ENCODE measurements at places on chromosomes 6 and 20. TPM values are rescaled to one million over a fixed set of nuclear protein-coding genes. Genes with fewer than 3 reads are reported as not detected.

TRIM40 gene
- total RNA-seq = not detected

RIPPLY2 gene
- not detected for total RNA-seq

SLC22A3 gene
- 3.4 TPM for total RNA-seq

JARID2 gene
- 13.9 TPM for total RNA-seq

TBX18 gene
- total RNA-seq = 20.6 TPM

SCGN gene
- not detected for total RNA-seq

SPATA25 gene
- 3.4 TPM for total RNA-seq

RIN2 gene
- 104 TPM for total RNA-seq

TMEM170B gene
- 15.2 TPM for total RNA-seq

GRCh38 chr20:18428490-18429173 is 38.2 kb downstream of the DZANK1 start:
- no peaks in the 10 kb centered on the region for H3K36me3 ChIP-seq
- H3K27me3 ChIP-seq = no peaks in the 10 kb centered on the region
- H3K27ac ChIP-seq = peak overlapping the region; percentile 0
- no peak for DNase-seq
- H3K4me1 ChIP-seq = no peaks in the 10 kb centered on the region

DNA sequence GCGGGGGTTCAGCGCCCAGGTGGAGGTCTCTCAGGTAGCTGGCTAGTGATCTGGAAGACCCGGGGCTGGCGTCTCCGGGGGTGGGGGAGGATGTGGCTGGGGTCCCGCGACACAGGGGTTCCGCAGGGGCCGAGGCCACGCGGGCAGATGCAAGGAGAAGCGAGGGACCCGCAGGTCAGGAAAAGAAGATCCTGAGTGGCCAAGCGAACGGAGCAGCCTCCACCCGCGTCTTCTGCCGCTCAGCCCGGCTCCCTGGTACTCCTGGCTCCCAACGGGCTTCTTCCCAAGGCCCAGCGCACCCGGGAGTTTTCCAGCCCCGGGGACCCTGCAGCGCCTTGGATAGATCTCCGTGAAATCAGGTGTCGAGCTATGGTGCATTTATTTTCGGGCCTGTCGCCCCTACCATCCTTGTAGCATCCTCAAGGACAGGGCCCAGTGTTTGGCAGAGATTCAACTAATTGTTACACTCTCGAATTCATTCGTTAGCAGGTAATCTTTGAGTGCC is 682 bp upstream of the CHD6 start:
- no peaks in the 10 kb centered on the region for H3K36me3 ChIP-seq
- no peak for DNase-seq

- no peak for DNase-seq
- H3K27me3 ChIP-seq = no peaks in the 10 kb centered on the region
- H3K4me1 ChIP-seq = no peaks in the 10 kb centered on the region
- no peak overlapping the region for H3K27ac ChIP-seq
- no peak overlapping the region for H3K4me3 ChIP-seq
Observed at GRCh38 chr6:11614534-11615213, 77.1 kb downstream of the TMEM170B start.

DNA sequence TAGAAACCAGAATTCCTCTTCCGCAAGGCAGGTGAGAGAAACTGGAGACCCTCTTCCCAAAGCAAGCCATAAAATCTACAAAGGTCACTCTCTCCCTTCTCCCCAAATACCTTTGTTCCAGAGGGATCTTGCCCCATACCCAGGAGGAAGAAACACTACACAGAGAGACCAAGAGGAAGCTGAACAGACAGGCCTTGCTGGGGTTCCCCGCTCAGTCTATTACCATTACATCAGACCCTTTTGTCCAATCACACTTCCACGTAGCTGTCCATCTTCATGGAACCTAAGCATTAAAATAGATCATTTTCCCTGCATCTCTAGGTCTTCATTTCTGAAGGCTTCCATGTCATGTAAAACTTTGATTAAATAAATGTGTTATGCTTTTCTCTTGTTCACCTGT is 32.1 kb downstream of the METTL24 start:
- no peak for DNase-seq
- no peaks in the 10 kb centered on the region for H3K27me3 ChIP-seq
- no peaks in the 10 kb centered on the region for H3K36me3 ChIP-seq
- H3K4me3 ChIP-seq = no peak overlapping the region
- peak overlapping the region; percentile 15 for H3K27ac ChIP-seq

DNA sequence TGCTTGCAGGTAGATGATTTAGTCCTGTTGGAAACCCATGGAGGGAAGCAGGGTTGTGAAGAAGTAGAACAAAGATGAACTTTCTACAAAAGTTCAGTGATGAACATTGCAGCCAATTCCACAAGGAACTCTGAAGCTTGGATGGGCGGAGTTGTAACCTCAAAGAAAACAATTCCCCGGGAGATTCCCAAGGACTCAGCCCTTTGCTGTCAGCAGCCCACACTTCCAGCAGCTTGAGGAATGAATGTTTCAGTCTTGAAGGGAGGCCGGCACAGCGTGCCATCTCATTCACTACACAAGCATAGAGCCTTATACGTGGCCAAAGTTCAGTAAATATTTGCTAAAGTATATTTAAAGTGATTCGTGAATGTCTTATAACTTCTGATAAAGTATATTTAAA is 269.4 kb downstream of the NKAIN2 start:
- no peak overlapping the region for H3K4me3 ChIP-seq
- no peaks in the 10 kb centered on the region for H3K27me3 ChIP-seq
- no peaks in the 10 kb centered on the region for H3K36me3 ChIP-seq
- H3K4me1 ChIP-seq = no peaks in the 10 kb centered on the region

- DNase-seq = no peak
- no peaks in the 10 kb centered on the region for H3K4me1 ChIP-seq
- no peak overlapping the region for H3K4me3 ChIP-seq
Observed at GRCh38 chr6:124943658-124944057, 18.6 kb upstream of the RNF217 start.

DNA sequence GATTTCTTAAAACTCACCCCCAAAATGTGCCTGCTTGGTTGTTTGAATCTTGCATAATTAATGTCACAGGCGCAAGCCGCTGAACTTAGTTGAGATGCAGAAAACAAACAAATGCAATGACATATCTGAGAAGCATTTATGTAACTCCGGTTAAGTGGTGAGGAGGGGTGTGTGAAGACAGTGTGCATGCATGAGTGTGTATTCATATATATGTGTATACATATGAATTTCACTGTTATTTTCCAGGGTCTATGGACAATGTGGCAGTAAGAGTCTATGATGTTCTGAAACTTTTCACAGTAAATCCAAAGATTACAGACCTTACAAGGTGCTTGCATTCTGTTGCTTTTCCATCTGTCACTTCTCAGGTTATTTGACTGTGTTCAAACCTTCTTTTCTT is 103.0 kb downstream of the ZNF217 start:
- no peak for DNase-seq
- no peak overlapping the region for H3K4me3 ChIP-seq
- no peak overlapping the region for H3K27ac ChIP-seq
- no peaks in the 10 kb centered on the region for H3K4me1 ChIP-seq
- H3K36me3 ChIP-seq = no peaks in the 10 kb centered on the region

DNA sequence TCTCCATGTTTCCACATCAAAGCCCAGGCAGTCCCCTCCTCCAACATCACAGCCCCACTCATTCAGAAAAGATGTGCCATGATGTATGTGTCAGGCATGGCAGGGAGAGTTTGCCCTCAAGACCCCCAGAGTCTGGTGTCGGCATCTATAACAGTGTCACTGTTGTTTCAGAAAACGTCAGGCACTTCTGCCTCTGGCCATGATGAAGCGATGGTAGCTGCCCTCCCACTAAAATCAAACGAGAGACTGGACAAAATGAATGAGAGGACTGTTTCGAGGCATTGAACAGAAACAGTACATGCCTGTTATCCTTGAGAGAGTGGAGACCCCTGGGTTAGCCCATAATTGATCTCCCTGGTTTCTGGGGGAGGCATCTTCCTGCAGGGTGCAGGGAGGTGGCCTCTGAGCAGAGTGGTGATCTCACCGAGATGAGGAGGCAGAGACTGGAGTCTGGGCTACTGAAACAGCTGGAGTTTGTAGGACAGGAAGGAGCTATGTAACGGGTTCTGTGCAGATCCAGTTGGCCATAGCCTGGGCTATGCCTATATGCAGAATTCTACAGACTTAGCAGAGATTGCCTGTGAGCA is 144.5 kb downstream of the SYCP2 start:
- H3K4me3 ChIP-seq = no peak overlapping the region
- H3K36me3 ChIP-seq = no peaks in the 10 kb centered on the region
- H3K27ac ChIP-seq = no peak overlapping the region
- H3K27me3 ChIP-seq = no peaks in the 10 kb centered on the region
- DNase-seq = no peak
- no peaks in the 10 kb centered on the region for H3K4me1 ChIP-seq

- H3K27me3 ChIP-seq = no peaks in the 10 kb centered on the region
- peak within 1 kb of the TSS; percentile 97 for H3K27ac ChIP-seq
- peak; percentile 93 for DNase-seq
- no peaks in the 10 kb centered on the region for H3K4me1 ChIP-seq
- H3K36me3 ChIP-seq = no peaks in the 10 kb centered on the region
Observed at GRCh38 chr6:136792410-136793262, at the start of gene MAP3K5. MAP3K5 (minus strand) TSS chr6:136792477; CDS start chr6:136792157, 320 bp downstream.

DNA sequence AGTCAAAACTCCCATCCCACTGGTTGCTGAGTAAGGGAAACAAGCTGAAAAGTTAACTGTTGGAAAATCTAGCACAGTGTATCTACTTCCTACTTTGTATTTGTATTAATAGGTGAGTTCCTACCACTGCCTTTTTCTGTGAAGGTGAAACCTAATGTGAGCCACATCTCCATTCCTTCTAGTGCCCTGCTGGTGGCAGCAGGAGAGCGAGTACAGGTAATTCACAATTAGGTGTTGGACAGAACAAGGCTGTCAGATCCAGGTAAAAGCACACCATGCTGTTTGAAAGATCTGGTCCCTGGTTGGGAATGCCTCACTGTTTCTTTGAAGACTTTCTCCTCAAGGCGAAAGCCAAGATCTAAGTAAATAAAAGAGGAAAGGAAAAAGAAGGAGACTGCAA is 528.4 kb downstream of the PKHD1 start:
- H3K4me1 ChIP-seq = no peaks in the 10 kb centered on the region
- H3K4me3 ChIP-seq = no peak overlapping the region
- H3K36me3 ChIP-seq = no peaks in the 10 kb centered on the region
- H3K27ac ChIP-seq = no peak overlapping the region
- no peak for DNase-seq

DNA sequence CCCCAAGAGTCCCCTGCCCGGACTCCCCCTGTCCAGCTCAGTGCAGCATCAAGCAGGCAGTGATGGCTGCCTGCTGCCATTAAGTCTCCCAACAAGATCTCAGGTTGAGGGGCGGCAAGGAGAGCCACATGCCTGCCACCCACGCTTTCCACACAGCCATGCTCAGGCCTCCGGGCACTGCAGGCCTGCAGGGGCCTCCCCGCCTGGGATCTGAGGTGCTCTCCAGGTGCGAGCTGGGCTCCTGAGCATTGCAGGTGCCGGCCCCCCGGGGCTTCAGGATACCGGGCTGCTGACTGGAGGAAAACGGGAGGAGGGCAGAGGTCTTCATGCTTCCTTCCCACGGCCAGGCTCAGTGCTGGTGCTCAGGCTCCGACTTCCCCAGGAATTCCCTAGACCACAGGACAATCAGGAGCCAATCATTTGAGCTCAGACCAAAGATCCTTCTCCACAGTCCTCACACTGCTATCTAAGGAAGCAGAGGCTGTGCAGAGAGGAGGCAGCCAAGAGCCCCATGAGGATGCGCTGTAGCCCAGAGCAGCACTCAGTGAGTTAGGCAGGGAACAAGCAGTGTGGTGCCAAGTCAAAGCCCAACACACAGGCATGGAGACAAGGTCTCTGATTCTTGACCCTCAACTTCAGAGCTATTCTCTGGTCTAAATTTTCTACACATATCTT is 52.7 kb downstream of the PYGB start:
- H3K36me3 ChIP-seq = no peaks in the 10 kb centered on the region
- peak overlapping the region; percentile 4 for H3K27ac ChIP-seq
- H3K4me3 ChIP-seq = no peak overlapping the region
- H3K27me3 ChIP-seq = no peaks in the 10 kb centered on the region
- DNase-seq = no peak
- no peaks in the 10 kb centered on the region for H3K4me1 ChIP-seq

GRCh38 chr6:112184951-112185350 is 69.4 kb downstream of the LAMA4 start:
- H3K36me3 ChIP-seq = no peaks in the 10 kb centered on the region
- no peaks in the 10 kb centered on the region for H3K4me1 ChIP-seq
- no peaks in the 10 kb centered on the region for H3K27me3 ChIP-seq
- no peak overlapping the region for H3K4me3 ChIP-seq

- no peak for DNase-seq
- no peaks in the 10 kb centered on the region for H3K27me3 ChIP-seq
- H3K4me1 ChIP-seq = no peaks in the 10 kb centered on the region
- no peaks in the 10 kb centered on the region for H3K36me3 ChIP-seq
- H3K4me3 ChIP-seq = no peak overlapping the region
- no peak overlapping the region for H3K27ac ChIP-seq
Observed at GRCh38 chr6:17950095-17950494, 37.3 kb downstream of the KIF13A start.

DNA sequence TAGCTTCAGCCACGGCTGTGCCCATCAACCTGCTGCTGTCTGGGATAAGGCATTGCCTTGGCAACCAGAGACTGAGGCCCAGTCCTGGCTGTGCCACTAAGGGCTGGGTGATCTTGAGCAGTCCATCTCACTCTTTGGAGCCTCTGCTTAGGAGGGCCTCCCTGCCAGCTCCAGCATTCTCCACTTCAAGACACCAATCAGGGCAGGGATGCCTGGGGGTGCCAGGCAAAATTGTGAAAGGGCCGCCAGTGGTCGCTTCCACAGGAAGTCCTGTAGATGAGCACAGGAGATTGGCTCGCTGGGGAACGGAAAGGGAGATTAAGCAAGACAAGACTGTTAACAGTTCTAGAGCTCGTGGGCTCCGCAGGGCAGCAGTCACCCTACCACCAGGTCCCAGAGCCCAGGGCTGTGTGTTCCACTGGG is at the start of gene RAB44:
TSS of gene RAB44 (plus strand) at position 346 of the 423 bp plus-strand sequence. CDS start 6,410 bp downstream, outside the sequence.
- H3K27me3 ChIP-seq = no peaks in the 10 kb centered on the region
- H3K4me1 ChIP-seq = no peaks in the 10 kb centered on the region
- no peak within 1 kb of the TSS for H3K27ac ChIP-seq
- no peaks in the 10 kb centered on the region for H3K36me3 ChIP-seq

GRCh38 chr6:49342410-49342809 is 120.6 kb downstream of the MMUT start:
- H3K36me3 ChIP-seq = no peaks in the 10 kb centered on the region
- no peak overlapping the region for H3K27ac ChIP-seq
- no peak for DNase-seq
- H3K4me3 ChIP-seq = no peak overlapping the region
- H3K4me1 ChIP-seq = no peaks in the 10 kb centered on the region
- H3K27me3 ChIP-seq = no peaks in the 10 kb centered on the region

GRCh38 chr20:58691773-58692578 is 624 bp upstream of the NPEPL1 start:
- DNase-seq = no peak
- H3K36me3 ChIP-seq = no peaks in the 10 kb centered on the region
- H3K27ac ChIP-seq = peak overlapping the region; percentile 84
- no peaks in the 10 kb centered on the region for H3K27me3 ChIP-seq
- H3K4me3 ChIP-seq = no peak overlapping the region

GRCh38 chr20:58340853-58341252 is 31.3 kb downstream of the RAB22A start:
- H3K4me1 ChIP-seq = no peaks in the 10 kb centered on the region
- H3K36me3 ChIP-seq = peaks cover 13% of the 10 kb centered on the region
- H3K27ac ChIP-seq = no peak overlapping the region
- no peak for DNase-seq

Measured in breast epithelium (tissue), 4 donors.